Brain (organoid and tissue), 16 donors: ENCODE measurements at places on chromosomes 11 and 22.

GRCh38 chr22:29517215-29517908 lies 36.2 kb downstream of the THOC5 start:
- DNase-seq, result no peak

DNA sequence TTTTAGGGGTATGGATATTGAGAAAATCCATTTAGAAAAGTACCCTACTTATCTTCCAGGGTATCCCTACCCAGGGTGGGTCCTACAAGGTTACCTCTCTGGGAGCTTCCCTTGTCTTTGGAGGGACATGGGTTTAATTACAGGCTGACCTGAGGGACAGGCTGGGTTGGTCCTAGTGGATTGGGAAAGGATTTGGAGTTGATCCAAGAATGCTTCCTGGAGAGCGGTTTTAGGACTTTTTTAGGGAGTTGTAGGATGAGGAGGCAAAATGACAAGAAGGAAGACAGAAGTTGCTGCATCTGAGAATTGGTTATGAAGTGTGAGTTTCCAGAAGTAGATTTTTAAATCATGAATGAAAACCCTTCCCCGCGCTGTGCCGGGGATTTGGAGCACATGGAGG lies 61.8 kb upstream of the CRTAM start:
- no peak for DNase-seq

DNA sequence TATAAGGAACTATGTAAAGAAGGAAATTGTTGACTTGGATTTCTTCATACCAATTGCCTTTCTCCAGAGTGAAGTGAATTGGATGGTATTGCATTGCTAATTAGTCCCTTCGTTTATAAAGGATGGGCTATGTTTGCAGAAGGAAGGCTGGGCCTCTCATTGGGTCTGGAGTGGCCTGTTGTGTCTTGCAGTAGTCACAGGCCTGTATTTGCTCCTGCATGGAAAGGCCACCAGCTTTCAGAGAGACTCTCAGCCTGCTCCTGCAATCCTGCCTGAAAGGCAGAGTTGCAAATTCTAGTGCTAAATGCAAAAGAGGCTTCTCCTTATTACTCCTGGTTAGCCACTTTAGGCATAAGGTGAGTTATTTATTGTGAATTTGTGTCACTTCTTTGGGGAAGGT lies 103.8 kb downstream of the EXT2 start:
- DNase-seq, result no peak

DNA sequence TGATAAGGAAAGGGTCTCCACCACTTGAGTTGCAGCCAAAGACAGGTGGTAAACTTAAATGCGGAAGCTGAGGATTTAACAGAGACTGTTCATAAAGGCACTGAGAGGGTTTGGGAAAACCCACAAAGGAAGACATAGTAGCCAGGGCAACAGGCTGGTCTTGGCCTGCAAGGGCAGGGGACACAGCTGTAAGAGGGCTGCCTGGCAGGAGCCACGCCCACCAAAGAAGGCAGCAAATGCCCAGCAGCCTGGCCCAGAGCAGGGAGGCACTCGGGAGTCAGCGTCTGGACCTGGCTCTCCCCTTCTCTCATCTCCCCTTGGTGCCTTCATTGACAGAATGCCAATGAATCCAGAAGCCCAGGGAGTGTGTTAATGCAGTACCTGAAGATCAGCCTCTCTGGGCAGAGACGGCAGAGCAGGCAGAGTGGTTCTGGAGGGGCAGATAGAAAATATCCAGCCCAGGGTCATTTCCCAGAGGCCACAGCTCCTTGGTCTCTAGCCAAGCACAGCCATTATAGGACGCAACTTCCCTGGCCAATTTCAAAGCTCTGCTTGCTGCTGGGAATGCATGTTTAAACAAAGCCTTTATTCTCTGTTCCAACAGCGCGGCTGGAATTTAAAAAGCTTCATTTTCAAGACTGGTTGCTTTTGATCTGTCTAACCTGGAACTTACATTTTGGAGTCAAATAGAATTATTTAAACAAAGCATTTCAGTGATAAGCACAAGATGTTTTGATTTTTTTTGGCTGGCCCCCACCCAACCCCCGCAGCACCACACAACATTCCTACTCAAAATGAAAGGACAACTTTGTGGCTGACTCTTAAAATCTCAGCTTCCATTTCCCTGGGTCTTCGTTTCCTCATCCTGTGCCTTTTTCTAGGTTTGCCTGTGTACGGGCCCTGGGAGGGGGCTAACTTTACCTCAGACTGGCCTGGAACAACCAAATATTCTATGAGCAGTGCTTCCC lies 125.6 kb upstream of the LMO1 start:
- peak; percentile 53 for DNase-seq

DNA sequence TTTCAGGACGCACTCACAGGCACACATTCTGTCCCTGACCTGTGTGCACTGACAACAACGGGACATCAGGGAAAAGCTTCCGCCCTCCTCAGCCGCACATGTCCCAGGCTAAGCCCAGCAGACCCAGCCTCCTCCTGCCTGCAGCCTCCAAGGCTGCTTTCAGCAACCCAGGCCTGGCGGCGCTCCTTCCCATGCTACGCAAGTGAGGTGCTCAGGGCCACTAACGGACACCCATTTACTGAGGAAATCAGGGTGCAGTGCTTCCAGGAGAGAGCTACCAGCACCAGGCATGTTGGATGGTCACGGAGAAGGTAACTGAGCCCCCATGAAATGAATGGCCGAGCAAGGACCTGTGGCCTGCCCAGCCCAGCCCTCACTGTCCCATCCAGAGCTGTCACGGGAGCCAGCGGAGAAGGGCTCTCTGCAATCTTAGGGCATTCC lies 6.9 kb downstream of the MOB2 start:
- no peak for DNase-seq

DNA sequence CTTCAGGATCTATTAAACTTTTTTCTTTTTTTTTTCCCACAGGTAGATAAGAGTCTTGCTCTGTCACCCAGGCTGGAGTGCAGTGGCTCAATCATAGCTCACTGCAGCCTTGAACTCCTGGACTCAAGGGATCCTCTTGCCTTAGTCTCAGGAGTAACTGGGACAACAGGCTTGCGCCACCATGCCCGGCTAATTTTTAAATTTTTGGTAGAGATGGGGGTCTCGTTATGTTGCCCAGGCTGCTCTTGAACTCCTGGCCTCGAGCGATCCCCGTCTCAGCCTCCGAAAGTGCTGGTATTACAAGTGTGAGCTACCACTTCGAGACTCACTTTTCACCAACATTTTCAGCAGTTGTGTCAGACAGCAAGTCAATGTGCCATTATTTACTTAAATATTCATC lies 962 bp downstream of the SIRT3 start:
- DNase-seq, result no peak

DNA sequence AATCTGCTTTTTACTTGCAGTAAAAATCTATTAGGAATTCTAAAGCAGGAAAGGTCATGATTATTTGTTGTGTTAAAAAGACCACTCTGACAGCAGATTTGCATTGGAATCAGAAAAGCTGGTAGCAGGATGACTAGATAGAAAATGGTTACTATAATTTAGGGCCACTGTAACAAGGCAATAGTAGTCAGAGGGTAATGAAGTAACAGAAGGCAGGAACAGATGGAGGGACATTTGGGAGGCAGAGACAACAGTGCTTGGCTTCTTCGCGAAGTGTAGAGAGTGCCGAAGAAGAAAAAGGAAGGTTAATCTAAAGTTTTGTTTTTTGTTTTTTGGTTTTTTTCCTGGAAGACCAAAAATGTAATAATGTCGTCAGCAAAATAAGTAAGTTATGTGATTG lies 129.8 kb upstream of the SLC5A12 start:
- peak; percentile 99 for DNase-seq

DNA sequence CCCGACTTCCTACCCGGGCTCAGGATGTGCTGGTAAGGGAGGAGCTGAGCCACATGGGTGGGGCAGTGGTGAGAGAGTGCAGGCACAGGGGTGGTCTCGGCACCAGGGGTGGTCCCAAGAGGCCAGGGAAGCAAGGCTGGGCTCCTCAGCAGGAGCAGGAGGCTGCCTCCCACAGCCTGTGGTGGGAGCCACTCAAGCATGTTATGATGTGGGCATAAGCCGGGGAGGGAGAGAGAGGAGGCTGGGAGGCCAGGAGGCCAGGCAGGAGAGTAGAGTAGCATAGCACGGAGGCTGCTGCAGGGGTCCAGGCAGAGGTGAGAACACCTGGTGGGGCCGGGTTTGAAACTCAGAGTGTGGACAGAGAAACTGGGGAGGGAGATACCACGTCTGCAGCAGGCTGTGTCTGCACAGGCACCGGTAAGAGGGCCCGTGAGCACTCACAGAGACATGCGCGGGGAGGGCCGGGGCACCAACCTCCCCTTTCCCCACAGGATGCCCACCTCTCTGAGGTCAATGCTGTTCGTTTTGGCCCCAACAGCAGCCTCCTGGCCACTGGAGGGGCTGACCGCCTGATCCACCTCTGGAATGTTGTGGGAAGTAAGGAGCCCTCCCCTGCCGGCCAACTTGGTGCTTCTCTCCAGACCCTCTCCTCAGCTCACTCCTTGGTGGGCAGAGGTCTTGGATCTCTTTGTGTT lies 10.7 kb downstream of the ATG16L2 start:
- no peak for DNase-seq

DNA sequence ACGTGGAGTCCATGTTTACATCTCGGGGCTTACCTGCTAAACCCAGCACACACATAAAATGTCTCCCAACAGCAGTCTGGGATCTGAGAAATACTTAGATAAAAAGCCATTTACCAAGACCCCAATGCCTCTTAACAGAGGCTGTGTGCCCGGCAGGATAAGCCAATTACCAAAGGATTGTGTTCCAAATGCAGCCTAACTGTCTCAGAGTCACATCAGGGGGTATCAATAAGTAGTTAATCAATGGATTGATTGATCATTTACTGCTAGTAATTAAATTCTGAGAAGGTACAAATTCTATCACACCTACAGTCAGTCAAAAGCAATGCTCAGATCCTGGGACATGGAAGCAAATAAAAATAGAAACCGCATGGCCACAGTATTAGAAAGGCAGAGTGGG lies 125.6 kb downstream of the DSCAML1 start:
- DNase-seq, result no peak

GRCh38 chr22:23119494-23120414 lies 22.0 kb downstream of the RSPH14 start:
- DNase-seq, result no peak

DNA sequence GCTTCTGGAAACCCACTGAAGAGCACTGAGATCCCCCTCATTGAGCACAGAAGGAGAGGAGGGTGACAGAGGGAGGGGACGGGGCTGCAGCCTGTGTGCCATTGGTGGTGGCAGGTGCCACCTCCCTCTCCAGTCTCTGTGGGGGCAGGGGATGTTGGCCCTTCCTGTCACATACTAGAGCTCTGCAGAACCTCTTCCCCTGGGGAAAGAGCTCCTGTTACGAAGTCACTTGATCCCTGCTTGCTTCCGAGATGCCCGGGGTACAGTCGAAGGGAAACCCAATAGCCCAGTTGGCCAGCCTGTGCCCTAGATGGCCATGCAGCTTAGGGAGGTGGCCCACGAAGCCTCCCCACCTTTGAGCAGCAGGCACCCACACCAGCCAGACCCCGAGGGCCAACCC lies 29.4 kb downstream of the DAGLA start:
- DNase-seq, result no peak

GRCh38 chr11:84564180-84564866 lies 1062.8 kb downstream of the DLG2 start:
- DNase-seq, result peak; percentile 70

GRCh38 chr11:108620958-108621772 lies 27.6 kb upstream of the EXPH5 start:
- peak; percentile 3 for DNase-seq

DNA sequence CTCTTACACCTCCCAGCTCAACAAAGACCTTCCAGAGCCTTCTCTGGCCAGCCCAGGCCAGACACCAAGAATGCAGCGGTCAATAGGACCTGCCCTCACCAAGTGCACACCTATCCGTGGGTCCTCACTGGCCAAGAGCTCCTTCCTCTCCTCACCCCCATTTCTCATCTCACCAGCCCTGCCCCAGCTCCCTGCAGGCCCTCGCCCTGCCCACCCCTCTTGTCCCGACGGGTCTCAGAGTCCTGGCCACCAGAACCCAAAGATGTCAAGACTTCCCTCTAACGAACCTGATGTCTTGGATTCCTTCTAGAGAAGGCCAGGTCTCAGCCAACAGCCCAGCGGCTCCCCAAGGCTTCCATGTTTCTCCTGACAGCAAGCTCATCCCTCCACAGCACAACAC lies 43.6 kb downstream of the IGF2 start:
- no peak for DNase-seq

DNA sequence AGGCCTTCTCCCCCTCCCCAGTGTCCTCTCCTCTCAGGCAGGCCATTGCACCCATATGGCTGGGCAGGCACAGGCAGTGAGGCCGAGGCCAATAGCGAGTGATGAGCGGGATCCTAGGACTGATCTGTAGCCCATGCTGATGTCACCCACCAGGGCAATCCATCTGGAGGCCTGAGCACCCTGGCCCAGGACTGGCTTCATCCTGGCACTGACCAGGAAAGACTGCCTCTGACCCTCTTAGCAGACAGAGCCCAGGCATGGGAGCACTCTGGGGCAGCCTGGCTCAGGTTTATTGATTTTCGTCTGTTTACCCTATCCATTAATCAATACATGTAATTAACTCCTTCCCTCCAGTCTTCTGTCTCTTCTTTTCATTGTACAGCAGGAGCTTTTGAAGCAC lies 5.1 kb upstream of the TIRAP start:
- DNase-seq, result no peak

DNA sequence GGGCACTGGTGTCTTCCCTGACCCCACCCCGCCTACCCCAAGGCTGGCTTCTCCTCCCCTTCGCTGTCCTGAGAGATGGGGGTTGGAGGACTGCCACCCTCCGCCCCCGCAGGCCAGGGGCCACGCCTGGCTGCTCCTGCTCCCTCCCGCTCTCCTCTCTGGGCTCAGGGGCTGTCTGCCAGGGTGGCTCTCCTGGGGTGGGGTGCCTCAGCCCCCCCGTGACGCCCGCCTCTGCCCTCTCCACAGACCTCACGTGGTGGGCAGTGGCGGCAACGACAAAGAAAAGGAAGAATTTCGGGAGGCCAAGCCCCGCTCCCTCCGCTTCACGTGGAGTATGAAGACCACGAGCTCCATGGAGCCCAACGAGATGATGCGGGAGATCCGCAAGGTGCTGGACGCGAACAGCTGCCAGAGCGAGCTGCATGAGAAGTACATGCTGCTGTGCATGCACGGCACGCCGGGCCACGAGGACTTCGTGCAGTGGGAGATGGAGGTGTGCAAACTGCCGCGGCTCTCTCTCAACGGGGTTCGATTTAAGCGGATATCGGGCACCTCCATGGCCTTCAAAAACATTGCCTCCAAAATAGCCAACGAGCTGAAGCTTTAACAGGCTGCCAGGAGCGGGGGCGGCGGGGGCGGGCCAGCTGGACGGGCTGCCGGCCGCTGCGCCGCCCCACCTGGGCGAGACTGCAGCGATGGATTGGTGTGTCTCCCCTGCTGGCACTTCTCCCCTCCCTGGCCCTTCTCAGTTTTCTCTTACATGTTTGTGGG lies 8.1 kb downstream of the RCOR2 start:
- DNase-seq, result peak; percentile 49
